ENCODE measurements at places on chromosomes 16 and 17.

GRCh38 chr17:17326275-17326875, 23.2 kb downstream of the NT5M start:
- DNase-seq: no peak

DNA sequence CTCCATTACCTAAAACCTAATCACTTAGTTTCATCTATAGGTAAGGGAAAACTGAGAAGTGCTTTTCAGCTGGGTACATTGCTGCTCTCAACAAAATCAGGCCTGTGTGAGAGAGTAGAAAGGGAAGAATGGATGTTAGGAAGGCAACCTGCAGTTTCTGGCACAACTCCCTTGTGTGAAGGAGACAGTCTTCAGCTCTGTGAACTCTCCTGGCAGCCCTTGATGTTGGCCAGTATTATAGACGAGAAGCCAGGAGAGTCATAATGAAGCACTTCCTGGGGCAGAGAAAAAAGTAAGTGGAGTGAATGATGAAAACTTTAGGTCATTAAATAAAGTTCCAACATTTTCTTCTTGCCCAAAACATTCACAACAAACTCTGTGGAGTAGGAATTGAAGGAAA, 260.1 kb downstream of the IRX3 start:
- DNase-seq: no peak

GRCh38 chr17:73798111-73798748, 154.0 kb upstream of the SDK2 start:
- no peak for DNase-seq

- DNase-seq: no peak
These were observed at the start of gene SNX20 for GRCh38 chr16:50681021-50681885. TSS of gene SNX20 (minus strand) at chr16:50681312. CDS start at chr16:50677526, 3,786 bp downstream.

DNA sequence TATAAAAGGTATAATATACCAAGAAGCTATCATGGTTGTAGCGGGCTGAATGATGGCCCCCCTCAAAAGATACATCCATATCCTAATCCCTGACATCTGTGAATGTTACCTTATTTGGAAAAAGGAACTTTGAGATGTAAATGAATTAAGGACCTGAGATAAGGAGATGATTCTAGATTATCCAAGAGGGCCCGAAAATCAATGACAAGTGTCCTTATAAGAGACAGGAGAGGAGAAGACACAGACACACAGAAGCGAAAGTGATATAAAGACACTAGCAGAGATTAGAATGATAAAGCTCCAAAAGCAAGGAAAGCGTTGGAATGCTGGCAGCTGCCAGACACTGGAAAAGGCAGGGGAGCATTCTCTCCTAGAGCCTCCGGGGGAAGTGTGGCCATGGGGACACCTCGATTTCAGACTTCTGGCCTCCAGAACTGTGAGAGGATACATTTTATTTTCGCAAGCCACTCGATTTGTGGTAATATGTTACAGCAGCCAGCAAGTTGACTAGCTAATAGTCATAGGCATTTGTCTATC, 12.5 kb upstream of the GP1BA start:
- no peak for DNase-seq

- DNase-seq: no peak
These were observed 151.8 kb upstream of the MED13 start for GRCh38 chr17:62216847-62217246.

- DNase-seq: no peak
These were observed at the start of the genes ARSG and SLC16A6 for GRCh38 chr17:68290955-68291835. TSS of gene ARSG (plus strand) at chr17:68291495. CDS start at chr17:68307494, 15,999 bp downstream. TSS of gene SLC16A6 (minus strand) at chr17:68291127. CDS start at chr17:68278320, 12,807 bp downstream.

GRCh38 chr17:46001390-46002310, 2.6 kb downstream of the STH start:
- DNase-seq: no peak

DNA sequence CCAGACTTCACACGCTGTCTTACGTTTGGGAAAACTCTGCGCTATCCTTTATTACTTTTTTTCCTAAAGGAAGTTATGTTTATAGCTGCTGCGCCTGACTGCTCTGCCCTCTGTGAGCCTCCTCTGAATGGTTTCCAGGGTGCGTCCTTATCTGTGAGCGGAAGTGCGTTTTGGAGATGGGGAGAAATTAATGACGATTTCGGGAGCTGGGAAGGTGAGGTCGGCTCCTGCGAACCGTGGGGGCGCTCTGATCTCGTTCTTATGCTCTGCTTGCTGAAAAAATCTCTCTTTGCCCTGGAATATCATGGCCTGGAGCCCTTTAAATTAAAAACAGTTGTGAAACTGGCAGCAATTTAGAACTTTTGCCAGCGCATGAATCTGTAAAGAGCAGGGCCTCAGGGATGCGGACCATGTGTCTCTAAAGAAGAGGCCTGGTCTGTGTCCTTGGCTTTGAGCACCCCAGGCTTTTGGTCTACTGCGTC, 135.7 kb upstream of the ZFHX3 start:
- no peak for DNase-seq

GRCh38 chr16:81495321-81496234, 51.0 kb downstream of the CMIP start:
- no peak for DNase-seq
